ENCODE measurements at places on chromosomes 7 and 10.

GRCh38 chr10:15043674-15044073 lies at the start of gene OLAH:
TSS of gene OLAH (plus strand) at chr10:15043943. CDS start at chr10:15047289, 3,346 bp downstream.
- no peak for DNase-seq

GRCh38 chr10:6542999-6543430 lies 37.1 kb downstream of the PRKCQ start:
- DNase-seq, result no peak

GRCh38 chr7:105206985-105207384 lies 181.7 kb downstream of the SRPK2 start:
- no peak for DNase-seq

DNA sequence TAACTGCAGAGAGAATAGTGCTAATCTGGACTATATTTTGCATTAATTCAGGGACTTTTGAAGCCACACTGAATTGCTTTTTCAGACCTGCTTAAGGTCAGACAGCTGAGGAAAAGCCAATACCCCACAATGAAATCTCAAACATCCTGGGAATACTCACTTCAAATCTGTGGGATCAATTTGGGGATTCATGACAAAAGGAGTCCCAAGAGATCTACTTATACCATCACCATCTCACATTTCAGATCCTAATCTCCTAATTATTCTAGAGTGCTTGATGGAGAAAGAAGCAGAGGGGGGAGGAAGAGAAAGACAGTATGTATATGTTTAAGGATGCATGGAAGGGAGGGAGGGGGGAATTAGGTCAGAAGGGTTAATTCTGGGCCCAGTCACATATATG lies 202.2 kb downstream of the CACNA2D1 start:
- no peak for DNase-seq

- DNase-seq, result no peak
These were observed 37.7 kb downstream of the CAMK2B start for GRCh38 chr7:44287488-44288380.

- DNase-seq, result no peak
These were observed 80.5 kb upstream of the PPIF start for GRCh38 chr10:79266543-79267312.

GRCh38 chr10:132982301-132982989 lies 40.1 kb upstream of the CFAP46 start:
- DNase-seq, result no peak

- no peak for DNase-seq
These were observed 18.2 kb downstream of the MYOF start for GRCh38 chr10:93463723-93464476.

DNA sequence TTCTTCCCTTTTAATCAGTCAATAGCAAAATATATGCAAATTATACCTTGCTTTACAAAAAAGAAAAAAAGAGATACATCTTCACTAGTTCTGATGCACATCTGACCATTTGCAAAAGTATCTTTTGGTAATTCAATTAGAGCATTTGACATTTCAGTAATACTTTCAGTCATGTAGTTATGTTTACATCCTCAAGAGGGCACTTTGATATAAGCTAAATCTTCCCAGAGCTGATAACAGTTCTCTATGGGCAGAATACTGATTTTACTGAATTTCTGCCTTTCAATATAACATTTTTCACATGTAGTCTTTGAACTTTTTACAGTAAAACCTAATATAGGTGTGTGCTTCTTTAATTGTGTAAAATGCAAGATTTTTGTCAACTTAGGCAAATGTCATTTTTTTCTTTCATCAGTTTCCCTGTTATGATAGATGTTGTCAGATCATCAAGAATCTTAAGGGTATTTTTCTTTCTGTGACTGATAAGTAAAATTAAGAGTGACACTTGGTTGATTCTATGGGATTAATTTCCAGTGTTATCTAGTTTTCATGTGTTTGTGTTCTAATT lies 703.5 kb upstream of the SEMA3D start:
- DNase-seq, result peak; percentile 71

DNA sequence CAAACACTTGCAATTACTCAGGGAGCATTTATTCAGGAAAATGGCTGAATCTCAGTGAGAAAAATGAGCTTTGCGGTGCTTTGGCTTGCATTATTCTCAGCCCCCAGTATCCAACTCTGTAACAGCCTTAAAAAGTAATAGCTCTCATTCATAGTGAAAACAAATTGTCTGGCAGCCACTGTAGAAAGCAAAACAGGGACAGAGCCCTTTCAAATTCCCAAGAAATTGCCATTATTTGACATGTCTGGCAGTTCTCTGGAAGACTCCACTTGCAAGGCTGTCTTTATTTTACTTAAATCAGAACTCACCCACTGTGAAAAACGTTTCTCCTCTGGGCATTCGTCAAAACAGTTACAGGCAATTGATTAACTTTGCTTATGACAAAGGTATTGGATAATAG lies 122.5 kb downstream of the NPSR1 start:
- DNase-seq, result peak; percentile 82

GRCh38 chr7:43454936-43455518 lies 127.9 kb upstream of the STK17A start:
- peak; percentile 75 for DNase-seq

GRCh38 chr10:121380211-121380610 lies 218.0 kb downstream of the FGFR2 start:
- DNase-seq, result no peak

DNA sequence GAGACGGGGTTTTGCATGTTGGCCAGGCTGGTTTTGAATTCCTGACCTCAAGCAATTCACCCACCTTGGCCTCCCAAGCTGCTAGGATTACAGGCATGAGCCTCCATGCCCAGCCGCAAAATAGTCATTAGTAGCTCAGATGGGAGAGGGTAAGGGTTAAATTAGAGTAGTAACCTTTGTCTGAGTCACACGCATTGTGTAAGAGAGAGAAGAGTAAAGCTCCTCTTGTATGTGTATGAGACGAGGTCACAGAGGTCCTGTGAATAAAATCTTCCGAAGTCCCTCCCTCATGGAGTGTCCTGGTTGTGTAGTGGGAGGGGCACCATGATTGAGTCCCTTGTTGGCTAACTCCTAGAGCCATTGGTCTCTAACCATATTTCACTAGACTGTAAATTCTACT lies 85.2 kb upstream of the CDC14C start:
- no peak for DNase-seq

GRCh38 chr10:124324856-124325632 lies 93.7 kb downstream of the OAT start:
- DNase-seq, result no peak

DNA sequence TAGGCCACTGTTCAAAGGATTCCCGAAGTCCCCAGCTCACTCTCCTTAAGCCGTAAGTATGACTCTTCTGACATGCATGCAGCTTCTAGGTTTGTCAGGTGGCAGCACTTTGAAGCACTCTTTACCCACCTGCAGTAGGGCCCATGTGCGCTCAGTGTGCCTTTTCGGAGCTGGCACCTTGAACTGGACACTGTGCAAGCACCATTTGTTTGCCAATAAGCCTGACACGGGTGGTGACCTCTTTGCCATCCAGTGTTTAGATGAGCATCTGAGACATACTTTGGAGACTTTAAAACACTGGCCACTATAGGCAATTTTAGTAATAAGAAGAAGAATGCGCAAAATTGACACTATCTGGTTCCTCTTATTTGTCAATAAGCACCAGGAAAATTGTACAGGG lies 45.7 kb upstream of the GSAP start:
- DNase-seq, result no peak

GRCh38 chr7:18895456-18895855 lies 222.0 kb downstream of the TWIST1 start:
- no peak for DNase-seq

GRCh38 chr10:29669149-29669548 lies 34.4 kb upstream of the SVIL start:
- no peak for DNase-seq

GRCh38 chr7:43723007-43723341 lies 6.3 kb downstream of the COA1 start:
- no peak for DNase-seq

Data from brain (organoid and tissue), 16 donors.